ENCODE measurements at places on chromosomes 1 and 21. TPM values are rescaled to one million over a fixed set of nuclear protein-coding genes. Genes with fewer than 3 reads are reported as not detected.

The PCP4 gene
- 6.1 TPM for total RNA-seq

The FNDC10 gene
- total RNA-seq: 2.9 TPM

The LENEP gene
- 1.2 TPM for total RNA-seq

The HMCN1 gene
- total RNA-seq: 1.6 TPM

The HJV gene
- not detected for total RNA-seq

The CFHR3 gene
- total RNA-seq: not detected

The TNNT2 gene
- total RNA-seq: not detected

The S100A7 gene
- not detected for total RNA-seq

All from frontal cortex (tissue), 4 donors.